ENCODE measurements at places on chromosomes 16 and 17.

- DNase-seq = no peak
Measured at GRCh38 chr17:14301279-14302090, 604 bp downstream of the HS3ST3B1 start.

DNA sequence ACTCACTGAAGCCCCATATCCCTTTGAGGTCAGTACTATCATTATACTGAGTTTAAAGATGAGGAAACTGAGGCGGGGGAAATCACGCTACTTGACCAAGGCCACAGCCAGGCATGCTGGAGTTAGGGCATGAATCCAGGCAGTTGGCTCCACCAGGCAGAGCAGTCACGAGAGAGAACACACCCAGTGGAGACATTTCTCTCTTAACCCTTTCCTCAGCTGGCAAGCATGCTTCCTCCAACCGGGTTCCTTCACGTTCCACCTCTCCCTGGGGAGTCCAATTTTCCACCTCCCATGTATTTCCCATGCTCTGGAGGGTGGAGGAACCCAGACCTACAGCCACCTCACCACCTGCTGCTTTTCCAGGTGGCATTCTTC is 32.8 kb downstream of the VAC14 start:
- no peak for DNase-seq

- DNase-seq = no peak
Measured at GRCh38 chr17:75758131-75758905, 6.7 kb downstream of the GALK1 start.

DNA sequence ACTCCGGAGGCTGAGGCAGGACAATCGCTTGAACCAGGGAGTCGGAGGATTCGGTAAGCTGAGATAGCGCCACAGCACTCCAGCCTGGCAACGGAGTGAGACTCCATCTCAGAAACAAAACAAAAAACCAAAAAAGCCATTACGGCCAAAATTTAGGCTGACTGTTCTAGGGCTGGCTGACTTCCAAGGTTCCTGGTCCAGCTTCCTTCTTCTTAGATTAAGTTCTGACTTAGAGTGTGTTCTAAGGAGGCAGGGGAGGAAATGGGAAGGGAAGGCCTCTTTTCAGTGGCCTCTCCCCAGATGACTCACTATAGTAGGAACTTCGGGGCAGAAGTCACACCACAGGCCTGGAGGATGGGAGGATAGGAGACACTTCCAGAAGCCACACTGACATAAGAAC is 27.7 kb upstream of the CLEC18B start:
- DNase-seq = no peak
